ENCODE measurements at places on chromosomes 3 and 15.

- DNase-seq: no peak
Observed at GRCh38 chr3:178304758-178305467, 231.3 kb upstream of the KCNMB2 start.

GRCh38 chr15:75650908-75651809, 3.4 kb downstream of the SNX33 start:
- DNase-seq: no peak

GRCh38 chr3:167851171-167851570, 115.7 kb downstream of the SERPINI1 start:
- DNase-seq: no peak

GRCh38 chr3:112327371-112327951, 5.5 kb upstream of the CD200 start:
- peak; percentile 47 for DNase-seq

DNA sequence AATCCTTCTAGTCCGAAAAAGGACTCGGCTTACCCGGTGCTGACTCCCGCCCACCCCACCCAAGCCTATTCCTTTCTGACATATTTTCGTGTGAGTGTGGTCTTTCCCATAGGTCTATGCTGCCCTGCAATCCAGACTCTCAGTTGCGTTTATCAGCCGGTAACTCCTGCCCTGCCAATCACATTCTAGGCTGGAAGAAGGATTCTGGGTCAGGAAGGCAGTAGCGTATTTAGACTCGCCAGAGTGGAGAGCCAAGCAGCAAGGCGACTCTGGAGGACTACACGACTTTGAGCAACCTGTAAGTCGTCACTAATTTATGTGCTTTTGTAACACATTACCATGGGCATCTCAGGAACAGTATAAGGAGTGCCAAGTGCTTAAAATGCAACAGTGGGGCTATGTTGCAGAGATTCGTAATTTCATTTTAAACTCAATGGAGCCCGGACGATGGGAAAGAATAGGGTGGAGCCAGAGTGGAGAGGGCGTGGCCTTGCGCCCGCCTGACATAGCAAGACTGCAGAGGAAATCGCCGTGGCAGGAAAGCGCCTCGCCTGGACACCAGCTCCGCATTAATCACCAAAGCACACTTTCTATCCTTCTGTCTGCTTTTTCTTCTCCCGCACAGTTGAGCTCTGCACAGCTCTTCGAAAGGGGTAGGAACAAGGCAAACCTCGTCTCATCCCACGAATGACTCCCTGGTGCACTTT, 1044.2 kb downstream of the AGBL1 start:
- no peak for DNase-seq

GRCh38 chr15:73717802-73718201, 33.6 kb downstream of the CD276 start:
- DNase-seq: no peak

- no peak for DNase-seq
Observed at GRCh38 chr3:151875759-151876158, 2.3 kb downstream of the SUCNR1 start.

DNA sequence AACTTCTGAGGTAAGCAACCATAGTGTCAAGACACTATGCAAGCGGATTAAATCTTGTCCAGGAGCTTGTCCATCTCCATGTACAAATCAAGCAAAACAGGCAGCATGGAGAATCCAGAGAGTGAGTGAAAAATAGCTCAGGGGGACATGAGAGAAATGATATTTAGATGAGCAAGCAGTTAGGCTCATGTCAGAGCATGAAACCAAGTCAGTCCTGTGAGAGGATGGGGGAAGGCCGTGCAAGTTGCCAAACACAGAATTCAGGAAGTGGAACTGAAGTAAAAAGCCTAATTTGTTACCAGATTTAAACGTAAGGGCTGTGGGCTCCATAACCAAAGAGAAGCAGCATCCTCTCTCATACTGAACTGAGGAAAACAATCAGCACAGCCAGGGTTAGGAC, 995.9 kb downstream of the MCTP2 start:
- DNase-seq: no peak

- no peak for DNase-seq
Observed at GRCh38 chr3:108041253-108041652, 49.6 kb downstream of the CD47 start.

DNA sequence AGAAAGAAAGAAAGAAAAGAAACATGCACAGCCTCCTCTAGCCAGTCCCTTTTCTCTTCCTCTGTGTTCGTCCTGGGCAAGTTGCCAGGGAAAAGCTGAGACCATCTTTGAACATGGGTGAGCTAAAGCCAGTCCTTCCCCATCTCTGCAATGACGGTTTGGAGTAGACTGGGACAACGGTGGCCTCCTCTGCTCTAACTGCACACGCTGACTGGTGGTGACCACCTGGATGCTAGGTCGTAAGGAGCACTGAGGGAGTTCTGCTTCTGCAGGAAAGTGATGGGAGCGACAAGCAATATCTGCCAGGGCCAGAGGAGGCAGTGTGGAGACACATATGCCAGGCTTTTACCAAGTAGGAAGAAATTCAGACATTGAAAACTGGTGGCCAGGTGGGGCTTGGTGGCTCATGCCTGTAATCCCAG, 111.7 kb downstream of the NUP210 start:
- no peak for DNase-seq

- DNase-seq: no peak
Observed at GRCh38 chr3:30970183-30970582, 75.7 kb upstream of the GADL1 start.

DNA sequence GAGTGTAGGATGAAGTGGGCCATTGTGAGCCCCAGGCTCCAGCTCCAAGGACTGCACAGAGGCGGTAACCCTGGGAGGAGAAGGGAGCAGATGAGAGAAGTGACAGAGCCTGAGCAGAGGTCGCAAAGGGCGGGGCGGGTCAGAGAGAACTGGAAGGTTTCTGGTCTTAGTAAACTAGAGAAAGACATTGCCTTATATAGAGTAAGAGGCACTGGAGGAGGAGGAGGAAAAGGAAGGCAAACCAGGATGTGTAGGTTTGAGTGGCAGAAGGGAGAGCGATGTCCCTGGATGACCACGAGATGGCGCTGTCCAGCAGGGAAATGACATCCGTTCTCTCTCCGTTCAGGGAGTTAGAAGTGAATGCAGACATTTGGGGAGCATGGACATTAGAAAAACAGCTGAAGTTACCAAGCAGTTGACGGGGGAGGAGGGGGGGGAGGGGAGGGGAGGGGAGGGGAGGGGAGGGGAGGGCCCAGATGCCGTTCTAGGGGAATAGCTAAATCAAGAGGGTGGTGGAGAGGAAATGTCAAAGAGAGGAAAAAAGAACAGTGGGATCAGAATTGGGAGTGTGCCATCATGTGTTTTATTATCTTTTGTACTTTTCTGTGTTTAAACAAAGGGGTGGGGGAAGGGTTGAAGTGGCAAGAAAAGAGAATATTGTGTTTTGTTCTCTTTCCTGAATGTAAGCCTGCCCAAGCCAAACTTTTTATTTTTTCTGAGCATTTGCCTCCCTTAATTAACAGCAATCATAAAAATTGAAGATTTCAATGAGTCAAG, 48.8 kb downstream of the STARD5 start:
- DNase-seq: peak; percentile 44

- DNase-seq: no peak
Observed at GRCh38 chr15:83747050-83747717, 93.3 kb downstream of the ADAMTSL3 start.

DNA sequence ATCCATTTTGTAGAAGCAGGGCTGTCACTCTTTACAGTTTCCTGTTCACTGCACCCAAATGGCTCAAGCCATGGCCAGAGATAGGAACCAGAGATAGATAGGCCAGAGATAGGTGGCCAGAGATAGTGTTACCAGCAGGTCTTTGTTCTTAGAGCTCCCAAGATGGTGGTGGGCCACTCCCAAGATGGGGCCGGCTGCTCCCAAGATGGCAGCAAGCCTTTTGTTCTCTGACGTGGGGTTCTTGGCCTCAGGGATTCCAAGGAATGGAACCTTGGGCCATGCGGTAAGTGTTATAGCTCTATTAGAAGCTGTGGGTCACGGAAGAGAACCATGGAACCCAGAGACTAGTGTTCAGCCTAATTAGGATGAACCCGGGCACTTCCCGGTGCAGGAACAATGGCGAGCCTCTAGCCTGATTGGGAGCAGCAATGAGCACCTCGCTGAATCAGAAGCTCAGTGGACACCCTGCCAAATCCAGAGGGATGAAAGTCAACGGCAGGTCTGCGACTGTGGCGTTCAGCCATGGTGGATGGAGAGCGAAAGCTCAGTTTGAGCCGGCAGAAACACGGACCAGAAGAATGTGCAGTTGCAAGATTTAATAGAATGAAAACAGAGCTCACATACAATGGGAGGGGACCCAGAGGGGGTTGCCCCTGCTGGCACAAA, 45.0 kb upstream of the CD96 start:
- no peak for DNase-seq

DNA sequence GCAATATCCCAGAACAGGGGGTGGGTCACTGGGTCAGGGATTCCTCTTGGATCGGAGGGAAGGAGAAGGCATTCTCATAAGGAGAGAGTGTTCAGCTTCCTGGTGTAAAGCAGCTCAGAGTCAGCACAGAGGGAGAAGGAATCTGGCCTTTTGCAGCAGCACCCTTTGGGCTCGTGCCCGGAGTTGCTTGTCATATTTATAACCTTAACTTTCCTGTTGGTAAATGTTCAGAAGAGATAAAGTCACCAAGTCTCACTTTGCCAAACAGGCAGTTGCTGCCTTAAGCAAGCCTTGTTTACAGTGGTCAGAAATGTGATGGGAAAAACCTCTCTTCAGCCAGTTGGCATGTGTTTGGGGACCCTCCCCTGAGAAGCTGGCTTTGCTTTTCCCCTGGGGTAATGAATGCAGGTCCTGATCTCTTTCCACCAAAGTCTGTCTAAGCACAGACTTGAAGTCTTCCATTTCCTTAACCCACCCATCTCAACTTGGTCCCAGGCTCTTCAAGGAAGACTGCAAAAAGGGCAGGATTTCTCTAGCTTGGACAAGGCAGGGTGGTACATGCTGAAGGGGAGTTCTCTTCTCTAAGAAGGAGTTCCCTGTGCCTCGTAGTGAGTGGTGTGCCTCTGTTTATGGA, 206.9 kb upstream of the BHLHE40 start:
- DNase-seq: no peak

DNA sequence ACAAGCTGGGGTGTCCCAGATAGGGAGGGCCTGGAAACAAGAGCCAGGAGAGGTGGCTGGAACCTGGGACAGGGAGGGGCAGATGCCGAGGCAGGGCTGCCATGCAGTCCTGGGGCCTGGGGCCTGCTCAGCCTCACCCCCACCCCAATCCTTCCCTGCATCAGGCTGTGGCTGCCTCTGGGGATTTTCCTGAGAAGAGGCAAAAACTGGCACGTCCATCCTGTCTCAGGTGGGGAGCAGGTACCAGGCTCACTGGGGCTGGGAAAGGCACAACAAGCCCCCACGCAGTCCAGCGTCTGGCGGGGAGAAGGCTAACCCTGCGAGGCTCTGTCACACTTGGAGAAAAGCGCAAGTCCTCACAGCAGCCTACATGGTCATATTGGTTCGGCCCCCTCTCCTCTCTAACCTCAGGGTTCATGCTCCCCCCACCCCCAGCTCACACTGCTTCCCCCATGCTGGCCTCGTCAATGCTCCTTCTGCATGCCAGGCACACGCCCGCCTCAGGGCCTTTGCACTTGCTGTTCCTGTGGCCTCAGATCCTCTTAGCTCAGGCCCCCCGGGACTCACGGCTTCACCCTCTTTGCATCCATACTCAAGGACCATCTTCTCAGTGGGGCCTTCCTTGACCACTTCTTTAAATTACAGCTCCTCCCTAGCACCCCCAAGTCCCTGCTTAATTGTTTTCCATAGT, 53.1 kb downstream of the LINGO1 start:
- DNase-seq: no peak

GRCh38 chr3:124974691-124975090, 40.1 kb upstream of the MUC13 start:
- no peak for DNase-seq

DNA sequence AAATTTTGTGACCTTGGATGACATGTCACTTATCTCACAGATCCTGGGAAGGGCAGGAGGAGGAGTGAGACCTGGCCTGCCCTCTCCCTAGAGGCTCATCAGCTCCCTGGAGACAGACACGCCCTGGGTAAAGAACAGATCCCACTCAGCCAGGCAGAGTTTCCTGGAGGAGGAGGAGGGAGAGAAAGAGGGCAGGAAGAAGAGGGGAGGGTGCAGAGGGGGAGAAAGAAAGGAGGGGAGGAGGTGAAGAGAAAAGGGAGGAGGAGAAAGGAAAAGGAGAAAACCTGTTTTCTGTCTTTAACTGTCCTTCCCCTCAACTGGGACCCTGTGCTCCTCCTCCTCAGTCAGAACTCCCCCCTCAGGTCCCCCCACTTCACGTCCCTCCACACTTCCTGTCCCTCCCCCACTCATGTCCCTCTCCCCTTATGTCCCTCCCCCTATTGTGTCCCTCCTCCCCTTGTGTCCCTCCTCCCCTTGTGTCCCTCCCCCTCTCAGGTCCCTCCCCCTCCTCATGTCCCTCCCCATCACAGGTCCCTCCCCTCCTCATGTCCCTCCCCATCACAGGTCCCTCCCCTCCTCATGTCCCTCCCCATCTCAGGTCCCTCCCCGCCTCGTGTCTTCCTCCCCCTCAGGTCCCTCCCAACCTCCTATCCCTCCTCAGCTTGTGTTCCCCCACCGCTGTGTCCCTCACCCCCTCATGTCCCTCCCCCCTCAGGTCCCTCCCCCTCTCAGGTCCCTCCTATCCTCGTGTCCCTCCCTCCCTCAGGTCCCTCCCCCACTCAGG, 52.3 kb upstream of the CGNL1 start:
- DNase-seq: no peak

- no peak for DNase-seq
Observed at GRCh38 chr3:171384101-171384891, 75.9 kb downstream of the TNIK start.

- DNase-seq: no peak
Observed at GRCh38 chr3:16828815-16829214, 55.9 kb upstream of the PLCL2 start.

DNA sequence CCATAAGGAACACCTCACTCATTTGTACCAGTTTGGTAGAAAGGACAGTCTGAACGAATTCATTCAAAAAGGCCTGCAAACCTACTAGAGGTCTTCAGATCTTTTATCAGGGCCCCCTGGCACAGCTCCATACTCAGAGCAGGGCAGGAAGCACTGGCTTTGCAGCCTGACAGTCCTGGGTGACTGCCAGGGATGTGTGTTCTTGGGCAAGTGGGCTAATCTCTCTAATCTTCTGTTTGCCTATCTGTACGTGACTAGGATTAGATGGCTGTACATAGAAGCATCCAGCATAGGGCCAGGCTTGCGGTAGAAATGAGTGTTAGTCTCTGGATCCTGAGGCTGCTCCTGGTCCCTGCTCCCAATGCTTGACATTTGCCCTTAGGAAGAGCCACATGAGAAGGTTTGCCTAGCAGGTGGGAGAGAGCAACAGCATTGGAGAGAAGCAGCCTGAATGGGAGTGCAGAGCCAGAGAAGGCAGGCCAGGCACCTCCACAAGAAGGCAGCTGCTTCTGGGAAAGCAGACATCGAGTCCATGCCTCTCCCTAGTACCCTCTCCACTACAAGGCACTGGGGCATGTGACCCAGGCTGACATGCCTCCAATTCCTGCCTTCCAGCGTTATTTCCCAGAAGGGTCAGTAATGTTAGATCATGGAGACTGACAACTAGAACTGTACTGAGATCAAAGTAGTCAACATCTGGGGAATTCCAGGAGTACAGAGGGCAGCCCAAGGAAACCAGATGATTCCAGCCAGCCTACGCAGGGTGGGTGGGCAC, 1.0 kb upstream of the CXCR6 start:
- DNase-seq: no peak

GRCh38 chr3:177516158-177517011, 319.1 kb upstream of the TBL1XR1 start:
- DNase-seq: peak; percentile 85

- no peak for DNase-seq
Observed at GRCh38 chr3:109687626-109688025, 350.3 kb upstream of the DPPA4 start.

GRCh38 chr3:70488131-70488530, 175.7 kb upstream of the MDFIC2 start:
- no peak for DNase-seq

- DNase-seq: no peak
Observed at GRCh38 chr3:64039981-64040733, 16.9 kb upstream of the PSMD6 start.

Measured in NCI-H446 treated with DMSO at 0.1 percent for 48 hours (cell line).